AG09319 (cell line): ENCODE measurements at places on chromosomes 1 and 21.

- DNase-seq, result no peak
Measured at GRCh38 chr1:152533327-152533938, 19.2 kb downstream of the CRCT1 start.

DNA sequence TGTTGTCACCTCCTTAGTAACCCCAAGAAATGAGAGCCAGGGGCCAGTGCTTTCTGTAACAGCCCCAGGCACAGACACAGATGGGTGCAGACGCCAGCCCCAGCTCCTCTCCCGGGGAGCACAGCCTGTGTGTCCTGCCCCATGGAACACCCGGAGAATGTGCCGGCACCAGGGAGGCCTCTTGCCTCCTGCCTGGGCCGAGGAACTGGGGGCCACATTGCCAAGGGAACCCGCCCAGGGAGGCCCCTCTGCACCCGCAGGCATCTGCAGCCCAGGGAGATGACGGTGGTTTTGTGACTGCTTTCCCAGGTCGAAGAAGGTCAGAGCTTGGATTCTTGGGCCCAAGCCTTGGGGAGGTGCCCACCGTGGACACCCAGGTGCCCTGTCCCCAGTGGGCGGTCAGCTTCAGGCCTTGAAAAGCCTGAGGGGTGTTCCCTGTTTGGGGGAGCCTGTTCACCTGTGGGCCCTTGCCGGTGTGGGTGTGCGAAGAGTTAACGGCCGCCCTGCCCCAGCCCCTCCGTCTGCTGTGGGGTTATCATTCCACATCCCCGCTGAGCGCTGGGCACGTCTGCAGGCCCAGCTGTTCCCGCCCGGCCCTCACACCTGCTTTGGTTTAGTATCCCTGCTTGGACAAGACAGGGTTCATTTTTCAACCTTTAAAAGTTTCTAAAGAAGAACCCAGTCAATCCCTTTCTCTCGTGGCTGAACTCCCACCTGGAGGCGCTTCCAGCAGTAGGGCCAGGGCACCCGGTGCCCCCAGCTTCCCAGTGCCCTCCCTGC, 62.5 kb downstream of the MORN1 start:
- no peak for DNase-seq

- DNase-seq, result no peak
Measured at GRCh38 chr1:153531638-153532037, 4.2 kb downstream of the S100A6 start.

GRCh38 chr1:205422993-205423642, 1.3 kb upstream of the LEMD1 start:
- no peak for DNase-seq

- no peak for DNase-seq
Measured at GRCh38 chr1:112744009-112744578, 29.0 kb upstream of the PPM1J start.

DNA sequence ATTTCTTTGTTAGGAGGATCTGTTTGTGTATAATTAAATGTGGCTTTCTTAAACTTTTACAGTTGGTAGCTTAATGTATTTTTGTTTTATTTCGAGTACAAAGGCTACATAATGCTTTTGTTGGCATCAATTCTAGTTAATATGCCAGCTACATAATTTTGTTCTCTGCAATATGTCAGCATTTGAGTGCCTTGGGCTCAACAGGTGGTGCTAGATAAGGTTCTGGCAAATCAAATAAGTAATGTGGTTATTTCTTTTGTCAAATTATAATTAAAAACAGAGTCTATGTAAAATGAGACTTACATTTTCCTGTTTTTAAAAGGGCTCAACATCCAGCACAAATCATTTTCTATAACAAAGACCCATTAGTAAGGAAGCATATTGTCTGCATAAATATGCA, 410.6 kb upstream of the NR5A2 start:
- DNase-seq, result no peak

GRCh38 chr1:46193984-46194570, 4.2 kb downstream of the POMGNT1 start:
- DNase-seq, result no peak

- no peak for DNase-seq
Measured at GRCh38 chr21:15061279-15061678, 3.5 kb downstream of the NRIP1 start.

GRCh38 chr1:216898801-216899200, 175.6 kb upstream of the ESRRG start:
- DNase-seq, result no peak

- no peak for DNase-seq
Measured at GRCh38 chr1:109923131-109923945, 12.7 kb downstream of the CSF1 start.

DNA sequence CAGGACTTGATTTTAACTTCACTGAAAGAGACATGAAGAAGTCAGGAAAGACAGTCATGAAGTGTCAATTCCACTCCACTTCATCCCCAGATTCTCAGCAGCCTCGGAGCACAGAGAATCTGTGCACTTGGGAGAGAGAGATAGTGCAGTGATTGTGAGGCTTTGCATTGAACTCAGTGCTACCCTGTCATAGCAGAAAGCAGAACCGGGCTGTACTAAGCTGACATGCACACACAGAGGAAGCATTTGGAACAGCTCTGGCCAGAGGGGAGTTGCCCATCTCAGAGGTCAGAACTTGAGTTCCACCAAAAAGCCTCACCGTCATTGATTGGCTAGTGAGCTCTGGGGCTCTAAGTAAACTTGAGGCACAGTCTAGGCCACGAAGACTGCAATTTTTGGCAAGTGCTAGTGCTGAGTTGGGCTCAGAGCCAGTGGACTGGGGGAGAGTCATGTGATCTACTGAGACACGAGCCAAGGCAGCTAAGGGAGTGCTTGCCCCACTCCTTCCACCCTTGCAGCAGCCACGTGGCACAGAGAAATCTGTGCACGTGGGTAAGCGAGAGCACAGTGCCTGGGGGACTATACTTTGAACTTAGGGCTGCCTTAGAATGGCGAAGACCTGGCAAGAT, 810.2 kb upstream of the ADAMTS5 start:
- no peak for DNase-seq

DNA sequence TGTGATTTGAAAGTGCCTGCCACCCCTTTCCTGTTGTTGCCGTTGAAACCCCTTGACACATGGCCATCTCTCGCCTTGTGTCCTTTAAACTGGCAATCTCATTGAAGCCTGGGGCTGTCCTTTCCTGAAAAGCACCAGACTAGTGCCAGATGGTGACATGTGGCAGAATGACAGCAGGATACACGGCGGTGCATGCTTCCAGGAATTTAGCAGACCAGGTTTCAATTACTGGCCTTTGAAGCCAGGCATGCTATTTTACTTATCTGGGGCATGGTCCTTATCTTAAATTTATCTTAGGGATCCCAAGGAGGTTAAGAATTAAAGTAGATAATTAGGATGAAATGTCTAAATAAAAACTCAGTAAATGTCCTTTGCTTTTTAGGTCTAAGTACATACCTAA, 15.2 kb downstream of the PLPPR4 start:
- no peak for DNase-seq

DNA sequence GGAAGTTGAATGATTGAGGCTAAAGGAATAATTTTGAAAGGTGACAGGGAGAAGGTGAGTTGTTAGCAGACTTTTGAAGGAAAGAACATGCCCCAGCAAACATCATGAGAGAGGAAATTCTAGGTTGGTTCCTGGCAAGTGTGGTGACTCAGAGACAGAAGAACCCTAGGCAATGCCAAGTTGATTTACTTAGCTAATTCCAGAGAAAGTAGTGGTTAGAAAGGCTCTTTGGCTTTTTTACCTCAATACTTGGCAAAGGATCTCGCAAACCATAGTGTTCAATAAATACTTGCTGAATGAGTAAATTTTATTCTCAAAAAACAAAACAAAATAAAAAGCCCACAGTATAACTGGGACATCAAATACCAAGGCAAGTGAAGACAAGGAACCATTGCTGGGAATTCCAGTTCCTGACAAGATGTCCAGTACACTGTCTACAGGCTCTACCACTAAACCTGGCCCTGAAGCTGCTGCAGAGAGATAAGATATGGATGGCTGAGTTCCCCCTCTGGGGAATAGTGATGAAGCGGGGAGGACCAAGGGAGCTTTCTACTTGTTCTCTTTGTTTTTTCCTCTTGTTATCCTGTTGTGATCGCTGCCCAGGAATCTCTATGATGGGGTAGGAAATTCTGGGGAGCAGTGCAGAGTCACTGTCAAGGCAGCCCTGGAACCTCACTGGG, 48.2 kb downstream of the IL12RB2 start:
- DNase-seq, result peak; percentile 19

DNA sequence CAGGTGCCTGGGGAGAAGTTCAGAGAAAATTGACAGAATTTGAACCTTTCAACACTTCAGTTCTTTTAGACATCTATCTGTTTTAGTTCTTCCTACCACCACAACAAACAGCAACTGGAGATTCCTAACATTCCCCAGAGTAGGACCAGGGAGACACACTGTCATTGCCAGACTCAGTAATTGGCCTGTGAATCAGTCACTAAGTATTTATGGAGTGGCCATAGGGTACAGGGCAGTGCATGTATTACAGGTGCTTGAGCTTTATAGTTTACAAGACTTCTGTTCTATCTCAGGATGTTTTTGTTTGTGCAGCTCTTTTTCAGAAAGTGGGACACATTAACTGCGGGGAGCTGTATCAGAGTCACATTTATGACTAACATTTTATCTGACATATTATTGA, 1.7 kb downstream of the CDC14A start:
- no peak for DNase-seq

DNA sequence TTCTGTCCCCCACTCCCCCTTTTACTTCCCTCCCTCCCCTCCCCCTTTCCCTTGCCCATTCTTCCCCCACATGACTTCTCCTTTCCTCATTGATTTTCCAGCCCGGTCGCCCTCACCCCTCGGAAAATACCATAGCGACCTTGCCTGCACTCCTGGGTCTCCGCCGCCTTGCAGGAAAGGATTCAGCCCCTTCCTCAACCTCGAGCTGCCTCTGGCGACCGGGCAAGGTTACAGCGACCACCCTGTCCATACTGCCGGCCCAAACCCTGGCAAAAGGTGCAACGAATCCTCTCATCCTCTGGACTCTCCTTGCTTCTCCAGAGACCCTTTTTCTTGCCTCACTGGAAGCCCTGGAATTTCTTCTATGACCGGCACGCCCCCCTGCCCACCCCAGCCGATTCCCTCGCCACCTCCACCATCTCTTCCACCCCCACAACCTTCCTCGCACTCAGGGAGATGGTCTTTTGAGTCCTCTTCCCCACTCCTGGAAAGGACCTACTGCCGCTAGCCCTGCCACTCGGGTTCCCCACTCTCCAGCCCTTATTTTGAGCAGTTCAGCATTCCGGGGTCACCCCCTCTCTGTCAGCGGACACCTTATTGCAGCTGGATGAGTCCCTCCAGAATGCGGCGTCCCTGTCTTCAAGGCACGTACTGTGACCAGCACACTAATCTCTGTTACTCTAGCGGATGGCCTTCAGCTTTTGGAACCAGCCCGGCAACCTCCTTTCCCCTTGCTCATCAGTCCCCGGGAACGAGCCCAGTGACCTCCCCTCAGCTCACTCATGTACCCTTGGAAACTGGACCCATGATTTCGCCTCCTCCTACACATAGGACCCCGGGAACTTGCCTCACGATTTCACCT, 846 bp downstream of the NSUN4 start:
- DNase-seq, result no peak

DNA sequence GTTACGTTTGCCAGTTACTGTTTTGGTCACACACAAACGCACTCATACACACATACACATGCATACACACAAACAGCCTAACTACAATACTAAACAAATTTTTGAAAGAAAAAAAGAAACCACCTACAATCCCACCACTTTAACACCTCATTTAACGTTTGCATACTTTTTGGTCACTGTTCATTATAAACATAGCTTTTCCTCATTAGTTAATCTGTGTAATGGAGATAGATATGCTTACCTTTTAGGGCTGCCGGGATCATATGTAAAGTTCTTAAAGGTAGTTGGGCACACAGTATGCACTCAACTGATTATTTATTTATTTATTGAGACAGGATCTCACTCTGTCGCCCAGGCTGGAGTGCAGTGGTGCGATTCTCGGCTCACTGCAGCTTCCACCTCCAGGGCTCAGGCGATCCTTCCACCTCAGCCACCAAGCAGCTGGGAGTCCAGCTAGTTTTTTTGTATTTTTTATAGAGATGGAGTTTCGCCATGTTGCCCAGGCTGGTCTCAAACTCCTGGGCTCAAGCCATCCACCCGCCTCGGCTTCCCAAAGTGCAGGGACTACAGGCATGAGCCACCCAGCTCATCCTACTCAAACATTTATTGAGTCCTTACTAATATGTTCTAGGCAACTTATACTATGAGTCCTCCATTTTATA, 677 bp upstream of the BCL10 start:
- no peak for DNase-seq

DNA sequence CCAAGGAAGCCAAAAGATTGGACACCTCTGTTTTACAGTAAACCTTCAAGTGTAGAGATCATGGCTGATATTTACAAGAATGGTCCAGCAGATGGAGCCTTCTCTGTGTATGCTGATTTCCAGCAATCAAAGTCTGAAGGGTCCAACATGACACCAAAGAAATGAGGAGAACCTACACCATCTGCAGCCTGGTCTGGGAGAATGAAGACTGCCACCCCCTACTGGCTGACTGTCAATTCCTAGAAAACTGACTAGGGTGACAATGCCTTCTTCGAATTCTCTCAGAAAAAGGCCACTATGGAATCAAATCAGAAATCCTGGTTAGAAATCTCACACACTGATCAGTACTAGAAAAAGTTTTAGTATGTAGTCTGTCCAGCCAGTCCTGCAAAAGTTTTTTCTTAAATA, 83.3 kb downstream of the CDC42BPA start:
- peak; percentile 15 for DNase-seq

DNA sequence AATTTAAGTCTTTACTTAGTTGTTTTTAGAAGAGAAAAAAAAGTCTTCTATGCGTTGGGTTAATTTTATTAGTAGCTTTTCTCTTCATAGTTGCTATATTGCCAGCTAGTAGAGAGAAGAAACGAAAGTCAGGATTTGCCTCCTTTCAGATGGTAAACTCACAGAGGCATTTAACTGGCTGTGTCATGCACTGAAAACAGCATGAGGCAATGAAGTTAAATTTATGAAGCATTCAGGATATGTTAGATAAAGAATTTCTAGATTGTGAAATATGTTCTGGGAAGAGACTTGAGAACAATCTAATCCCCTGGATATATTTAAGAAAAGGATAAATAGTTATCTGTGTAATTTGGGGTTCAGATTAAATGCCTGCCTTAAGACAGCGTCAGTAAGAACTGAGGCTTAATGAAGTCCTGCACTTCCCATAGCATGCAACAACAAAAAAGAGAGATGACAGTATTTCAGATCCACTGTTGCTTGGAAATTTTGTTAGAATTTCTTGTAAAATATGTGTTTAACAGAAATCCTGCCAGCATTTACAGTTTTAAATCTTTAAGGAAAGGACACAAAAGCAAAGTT, 1.7 kb downstream of the ANGPTL1 start:
- no peak for DNase-seq

DNA sequence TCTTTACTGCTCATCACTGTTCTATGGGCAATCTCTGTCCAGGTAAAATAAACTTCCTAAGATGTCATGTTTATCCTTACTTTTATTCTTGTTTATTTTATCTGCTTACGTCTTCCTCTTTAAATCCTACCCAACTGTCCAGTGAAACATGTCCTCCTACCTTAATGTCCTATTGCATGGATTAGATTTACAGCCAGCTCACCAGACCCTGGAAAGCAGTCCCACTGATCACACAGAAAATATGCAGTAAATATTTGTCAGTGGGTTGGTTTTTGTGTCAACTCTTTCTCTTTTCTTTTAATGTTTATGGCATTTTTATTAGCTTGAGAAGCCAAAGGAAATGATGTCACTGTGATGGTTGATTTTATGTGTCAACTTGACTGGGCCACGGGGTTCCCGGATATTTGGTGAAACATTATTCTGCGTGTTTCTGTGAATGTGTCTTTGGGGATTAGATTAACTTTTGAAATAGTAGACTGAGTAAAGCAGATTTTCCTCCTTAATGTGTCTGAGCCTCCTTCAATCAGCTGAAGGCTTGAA, 258.3 kb downstream of the SRGAP2C start:
- no peak for DNase-seq
